ENCODE measurements at places on chromosomes 2 and 18. TPM values are rescaled to one million over a fixed set of nuclear protein-coding genes. Genes with fewer than 3 reads are reported as not detected.

Gene PAIP2B
- 3.6 TPM for polyA plus RNA-seq

Gene ONECUT2
- 0.19 TPM for polyA plus RNA-seq

Gene NYAP2
- 0.31 TPM for polyA plus RNA-seq

Gene ZNF638
- polyA plus RNA-seq: 81.3 TPM

Gene RAB31
- 35.2 TPM for polyA plus RNA-seq

Gene FRZB
- 25.9 TPM for polyA plus RNA-seq

Gene KIF5C
- 0.79 TPM for polyA plus RNA-seq

Gene SERPINB12
- 0.32 TPM for polyA plus RNA-seq

Gene BCL11A
- 2.2 TPM for polyA plus RNA-seq

Gene ANAPC1
- polyA plus RNA-seq: 15.9 TPM

Gene TMEFF2
- polyA plus RNA-seq: 15.0 TPM

Gene KLHL30
- 15.4 TPM for polyA plus RNA-seq

Gene CDH20
- polyA plus RNA-seq: 1.1 TPM

Gene UGT1A8
- polyA plus RNA-seq: not detected

Gene BMP10
- polyA plus RNA-seq: not detected

Gene GFPT1
- 37.8 TPM for polyA plus RNA-seq

Gene ALKAL2
- 1.1 TPM for polyA plus RNA-seq

Gene POTEI
- 0.14 TPM for polyA plus RNA-seq

Gene YIPF4
- 41.3 TPM for polyA plus RNA-seq

Gene KCNG2
- polyA plus RNA-seq: 0.83 TPM
